ENCODE measurements at places on chromosomes 3 and 15.
A peak's percentile ranks its signal among the peaks of the same experiment; 100 is the strongest.

DNA sequence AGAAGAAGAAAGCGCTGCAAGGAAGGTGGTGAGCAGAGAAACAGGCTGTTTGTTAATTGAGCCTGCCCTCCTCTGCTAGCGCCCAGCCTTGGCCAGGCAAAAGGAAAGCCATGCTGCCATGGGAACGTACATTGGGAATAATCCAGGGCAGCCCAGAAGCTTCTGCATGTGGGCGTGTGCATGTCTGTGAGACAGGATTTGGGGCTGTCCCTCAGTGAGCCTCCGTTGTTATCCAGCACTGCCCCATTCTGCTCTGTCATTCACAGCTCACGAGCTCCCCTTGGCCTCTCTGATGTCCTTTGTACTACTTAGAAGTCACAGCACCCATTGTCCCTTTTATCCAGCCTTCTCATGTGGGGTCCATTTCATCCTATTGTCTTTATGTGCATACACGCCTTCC, 239.1 kb upstream of the ROPN1 start:
- no peak for DNase-seq

DNA sequence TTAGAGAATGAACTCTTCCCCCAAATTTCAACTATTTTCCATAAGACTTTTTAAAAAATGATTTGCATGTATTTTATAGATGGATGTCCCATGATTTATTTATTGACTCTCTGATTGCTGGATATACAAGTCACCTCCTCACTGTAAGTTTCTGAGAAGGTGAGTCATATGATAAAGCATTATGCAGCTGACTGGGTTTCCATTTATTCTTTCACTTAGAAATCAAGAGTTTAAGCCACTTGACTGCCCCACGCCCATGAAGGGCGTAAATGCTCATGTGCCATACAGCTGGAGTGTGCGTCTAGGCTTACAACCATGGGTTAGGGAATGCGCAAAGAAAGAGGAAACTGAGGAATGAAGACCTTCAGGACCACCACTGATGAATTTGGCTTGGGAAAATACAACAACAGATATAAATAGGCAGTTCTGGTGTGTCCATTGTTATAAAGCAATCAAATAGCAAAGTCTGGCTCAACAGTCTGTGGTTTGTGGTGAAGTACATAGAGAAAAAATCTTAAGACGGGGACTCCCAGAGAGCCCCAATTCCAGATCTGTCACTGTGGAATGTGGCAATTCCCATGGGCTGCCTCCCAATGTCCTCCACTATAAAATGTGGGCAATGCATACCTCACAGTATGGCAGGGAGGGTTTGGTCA, 20.3 kb downstream of the SLCO2A1 start:
- DNase-seq = peak; percentile 51

DNA sequence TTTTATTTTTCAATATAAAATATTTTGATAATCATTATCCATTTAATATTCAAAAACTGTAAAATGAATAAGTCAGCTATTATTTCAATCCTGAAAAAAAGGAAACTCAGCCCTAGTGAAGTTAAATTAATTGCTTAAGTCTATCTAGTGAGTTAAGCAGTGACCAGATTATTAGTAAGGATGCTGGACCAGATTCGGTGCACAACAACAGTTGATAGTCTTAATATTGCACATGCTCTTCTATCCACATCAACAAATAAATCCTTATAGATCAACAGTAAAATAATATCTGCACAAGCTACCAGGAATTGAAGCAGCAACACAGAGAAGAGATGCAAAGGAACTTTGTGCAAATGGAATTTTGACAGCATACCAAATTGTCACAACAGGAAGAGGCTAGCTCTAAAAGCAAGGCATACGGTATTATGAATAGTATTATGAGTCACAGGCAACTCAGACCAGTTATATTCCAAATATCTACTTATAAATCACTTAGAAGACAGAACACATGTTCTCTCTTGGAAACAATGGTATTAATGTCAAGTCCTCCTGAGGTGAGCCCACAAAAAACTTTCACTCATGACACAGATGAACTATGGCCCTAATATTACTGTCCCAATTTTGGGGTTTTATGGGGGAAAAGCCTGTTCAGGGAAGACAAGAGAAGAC, 24.9 kb downstream of the VPS13C start:
- DNase-seq = peak; percentile 49

- no peak for DNase-seq
These were observed 180.8 kb downstream of the KCNAB1 start for GRCh38 chr3:156300929-156301840.

- DNase-seq = no peak
These were observed 251.4 kb upstream of the TGFBR2 start for GRCh38 chr3:30354972-30355371.

DNA sequence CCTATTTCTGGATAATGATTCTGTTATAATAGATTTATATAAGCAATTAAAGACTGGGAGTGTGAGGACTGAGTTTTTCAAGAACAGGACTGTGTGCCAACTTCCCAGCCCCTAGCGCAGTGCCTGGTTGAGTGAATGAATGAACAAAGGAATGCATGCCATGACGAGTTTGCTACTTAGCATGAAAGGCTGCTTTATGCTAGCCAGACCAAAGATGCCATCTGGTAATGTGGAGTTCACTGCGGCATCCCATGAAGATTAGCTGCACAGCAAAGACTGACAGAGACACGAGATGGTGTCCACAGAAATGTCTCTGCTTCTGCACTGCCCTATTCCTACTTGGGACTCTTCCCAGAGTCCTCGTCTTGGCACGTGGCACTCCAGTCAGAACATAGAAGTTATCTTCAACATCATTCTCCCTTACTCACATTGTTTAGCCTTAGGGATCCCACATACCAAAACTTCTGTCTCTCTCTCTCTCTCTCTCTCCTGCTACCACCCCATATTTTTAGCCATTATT, 283.9 kb upstream of the CTNNB1 start:
- DNase-seq = no peak

DNA sequence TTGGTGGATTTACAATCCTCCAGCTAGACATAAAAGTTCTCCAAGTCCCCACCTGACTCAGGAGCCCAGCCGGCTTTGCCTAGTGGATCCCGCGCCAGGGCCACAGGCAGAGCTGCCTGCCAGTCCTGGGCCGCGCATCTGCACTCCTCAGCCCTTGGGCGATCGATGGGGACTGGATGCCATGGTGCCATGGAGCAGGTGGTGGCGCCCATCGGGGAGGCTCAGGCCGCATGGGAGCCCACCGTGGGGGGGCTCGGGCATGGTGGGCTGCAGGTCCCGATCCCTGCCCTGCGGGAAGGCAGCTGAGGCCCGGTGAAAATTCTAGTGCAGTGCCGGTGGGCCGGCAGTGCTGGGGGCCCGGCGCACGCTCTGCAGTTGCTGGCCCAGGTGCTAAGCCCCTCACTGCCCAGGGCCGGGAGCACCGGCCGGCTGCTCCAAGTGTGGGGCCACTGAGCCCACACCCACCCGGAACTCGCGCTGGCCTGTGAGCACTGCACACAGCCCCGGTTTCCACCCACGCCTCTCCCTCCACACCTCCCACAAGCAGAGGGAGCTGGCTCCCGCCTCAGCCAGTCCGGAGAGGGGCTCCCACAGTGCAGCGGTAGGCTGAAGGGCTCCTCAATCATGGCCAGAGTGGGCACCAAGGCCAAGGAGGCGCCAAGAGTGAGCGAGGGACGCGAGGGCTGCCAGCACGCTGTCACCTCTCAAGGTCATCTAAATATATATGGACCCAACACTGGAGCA, 38.8 kb upstream of the IGSF11 start:
- DNase-seq = no peak

GRCh38 chr3:136249091-136249490, 1.0 kb upstream of the PCCB start:
- no peak for DNase-seq

GRCh38 chr3:71752831-71753700, 589 bp upstream of the GPR27 start:
- DNase-seq = no peak

DNA sequence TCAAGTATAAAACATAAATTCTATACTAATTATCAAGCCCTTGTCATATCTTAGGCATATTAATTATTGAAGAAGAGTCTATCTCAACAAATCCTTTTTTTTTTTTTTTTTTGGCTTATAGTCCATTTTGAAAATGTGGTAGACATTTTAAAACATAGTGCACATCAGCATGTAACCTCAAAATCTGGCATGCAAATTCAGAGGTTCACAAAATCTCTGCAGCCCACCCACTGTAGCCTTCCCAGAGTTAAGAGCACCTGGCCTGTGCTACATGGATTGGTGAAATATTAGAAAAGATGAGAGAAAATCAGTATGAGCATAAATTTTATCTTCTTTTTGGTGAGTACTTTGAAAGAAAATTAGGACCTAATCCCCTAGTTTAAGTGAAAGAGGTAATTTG, 84.8 kb downstream of the MBNL1 start:
- DNase-seq = no peak

DNA sequence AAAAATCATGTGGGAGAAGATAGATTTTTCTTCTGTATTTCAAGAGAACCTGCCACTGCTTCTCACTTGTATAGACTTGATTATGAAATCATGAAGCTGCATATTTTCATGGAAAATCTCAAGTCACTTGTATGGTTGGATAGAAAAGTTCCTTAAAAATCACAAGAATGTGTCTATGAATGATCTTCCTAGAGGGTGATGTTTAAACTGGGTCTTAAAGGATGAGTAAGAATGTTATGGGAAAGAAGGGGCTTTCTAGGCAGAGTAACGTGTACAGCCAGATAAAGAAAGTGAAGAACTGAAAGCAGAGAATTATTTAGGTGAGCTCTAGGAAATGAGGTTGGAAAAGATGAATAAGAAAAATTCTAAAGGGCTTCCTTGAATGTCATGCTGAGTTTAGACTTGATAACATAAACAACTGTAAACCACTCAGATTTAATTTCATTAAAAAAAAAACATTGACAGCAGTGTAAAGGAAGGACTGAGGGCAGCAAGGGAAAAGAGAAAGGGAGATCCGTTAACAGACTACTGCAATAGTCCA, 5.0 kb downstream of the CD47 start:
- DNase-seq = no peak

GRCh38 chr3:126607214-126607908, 47.6 kb downstream of the TXNRD3 start:
- no peak for DNase-seq

GRCh38 chr3:58563386-58564035, 13.7 kb downstream of the FAM107A start:
- no peak for DNase-seq

GRCh38 chr3:23275814-23276213, 72.7 kb downstream of the UBE2E2 start:
- no peak for DNase-seq

- DNase-seq = no peak
These were observed 106.5 kb downstream of the TPRA1 start for GRCh38 chr3:127483902-127484591.

- DNase-seq = no peak
These were observed 28.7 kb upstream of the RPS17 start for GRCh38 chr15:82568986-82569385.

DNA sequence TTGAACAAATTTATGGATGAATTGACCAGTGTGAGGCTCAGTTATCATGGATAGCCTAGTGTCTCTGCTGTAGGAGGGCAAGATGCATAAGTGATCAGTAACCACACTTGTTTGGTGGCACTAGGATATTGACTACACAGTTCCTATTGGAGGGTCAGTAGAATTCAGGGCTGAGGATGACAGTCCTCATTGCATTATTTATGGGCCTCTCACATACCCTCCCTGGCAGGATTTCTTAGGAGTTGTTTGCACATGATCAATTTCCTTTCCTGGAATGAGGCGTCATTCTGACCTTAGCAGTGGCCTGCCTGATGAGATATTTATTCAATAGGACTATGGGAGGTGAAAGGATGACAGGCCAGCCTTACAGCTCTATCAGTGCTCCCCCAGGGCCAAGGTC, 125.1 kb upstream of the AGBL1 start:
- DNase-seq = no peak

DNA sequence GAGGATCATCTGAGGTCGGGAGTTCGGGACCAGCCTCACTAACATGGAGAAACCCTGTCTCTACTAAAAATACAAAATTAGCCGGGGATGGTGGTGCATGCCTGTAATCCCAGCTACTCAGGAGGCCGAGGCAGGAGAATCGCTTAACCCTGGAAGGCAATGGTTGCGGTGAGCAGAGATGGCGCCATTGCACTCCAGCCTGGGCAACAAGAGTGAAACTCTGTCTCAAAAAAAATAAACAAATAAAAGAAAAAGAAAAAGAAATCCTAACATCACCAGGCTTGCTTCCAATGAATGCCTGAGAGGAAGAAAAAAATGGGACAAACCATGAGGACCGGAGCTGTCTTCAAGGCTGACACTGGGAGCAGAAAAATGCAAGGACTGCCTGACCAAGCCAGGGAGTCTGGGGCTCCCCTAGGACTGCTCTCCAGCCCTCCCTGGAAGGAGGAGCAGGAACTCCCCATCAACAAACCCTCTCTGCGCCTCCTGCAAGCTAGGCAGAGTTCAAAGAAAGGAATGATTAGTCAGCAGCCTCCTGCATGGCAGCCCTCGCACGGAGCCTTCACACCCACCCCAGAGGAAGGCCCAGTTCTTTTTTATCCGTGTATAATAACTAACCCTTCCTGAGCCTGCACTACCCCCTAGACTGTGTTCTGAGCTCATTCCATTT, 55.4 kb downstream of the NUP210 start:
- no peak for DNase-seq

GRCh38 chr15:49075881-49076280, 29.6 kb upstream of the SECISBP2L start:
- DNase-seq = no peak

DNA sequence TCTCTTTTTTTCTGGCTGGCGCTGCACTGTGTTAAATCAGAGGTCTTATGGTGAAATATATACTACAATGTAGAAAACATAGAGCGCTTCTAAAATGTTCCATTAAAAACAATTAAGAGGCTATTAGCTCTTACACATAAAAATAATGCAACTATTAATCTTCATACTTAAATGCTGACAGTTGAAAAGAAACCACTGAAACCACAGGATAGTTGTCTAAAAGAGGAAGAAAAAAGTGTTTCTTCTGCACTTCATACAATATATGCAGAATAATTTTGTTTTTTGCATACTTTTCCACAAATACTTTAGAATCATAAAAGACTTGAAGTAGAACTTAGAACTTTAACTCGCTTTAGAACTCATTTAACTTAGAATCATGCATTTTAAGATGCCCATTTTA, 170.5 kb downstream of the PYDC2 start:
- DNase-seq = no peak

GRCh38 chr15:99983886-99984286, 250.6 kb upstream of the LYSMD4 start:
- DNase-seq = no peak

DNA sequence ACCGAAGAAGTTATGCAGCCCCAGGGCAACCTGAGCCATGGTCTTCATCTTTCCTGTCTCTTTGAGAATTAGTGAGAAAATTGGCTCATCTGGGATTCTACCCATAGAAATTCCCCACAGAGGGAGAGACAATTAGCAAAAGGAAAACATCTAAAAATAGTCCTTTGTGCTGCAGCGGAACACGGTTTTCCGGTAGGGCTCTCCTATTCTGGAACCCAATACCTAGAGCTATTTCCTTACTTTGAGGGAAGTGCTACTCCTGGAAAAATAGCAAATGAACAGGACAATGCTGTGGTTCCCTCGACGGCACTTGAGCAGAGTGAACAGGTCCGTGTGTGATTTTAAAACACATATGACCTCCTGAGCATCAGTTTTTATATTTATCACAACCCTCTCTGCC, 210.5 kb downstream of the FGF12 start:
- no peak for DNase-seq

- peak; percentile 97 for DNase-seq
These were observed 79.6 kb upstream of the SPATA12 start for GRCh38 chr3:56980798-56981390.

GRCh38 chr3:42014458-42014920, 52.6 kb upstream of the ULK4 start:
- no peak for DNase-seq

GRCh38 chr3:50165910-50166538, 10.9 kb downstream of the SEMA3F start:
- DNase-seq = no peak

Measured in GM04503 (cell line).